Kidney (tissue), 22 donors: ENCODE measurements at places on chromosomes 6 and 20. TPM values are rescaled to one million over a fixed set of nuclear protein-coding genes. Genes with fewer than 3 reads are reported as not detected.
A peak's percentile ranks its signal among the peaks of the same experiment; 100 is the strongest.

- DNase-seq = no peak
- no peaks in the 10 kb centered on the region for H3K4me1 ChIP-seq
- H3K4me3 ChIP-seq = no peak overlapping the region
- H3K27ac ChIP-seq = no peak overlapping the region
Measured at GRCh38 chr6:5115168-5115567, 30.0 kb downstream of the PPP1R3G start.

- no peaks in the 10 kb centered on the region for H3K27me3 ChIP-seq
- peak; percentile 11 for DNase-seq
- H3K27ac ChIP-seq = no peak overlapping the region
- no peaks in the 10 kb centered on the region for H3K36me3 ChIP-seq
- no peaks in the 10 kb centered on the region for H3K4me1 ChIP-seq
Measured at GRCh38 chr6:105644073-105644489, 241.2 kb upstream of the PREP start.

- no peak overlapping the region for H3K4me3 ChIP-seq
- no peaks in the 10 kb centered on the region for H3K27me3 ChIP-seq
- peaks cover 10% of the 10 kb centered on the region for H3K4me1 ChIP-seq
- DNase-seq = no peak
Measured at GRCh38 chr6:110492584-110492983, 16.2 kb upstream of the SLC22A16 start.

DNA sequence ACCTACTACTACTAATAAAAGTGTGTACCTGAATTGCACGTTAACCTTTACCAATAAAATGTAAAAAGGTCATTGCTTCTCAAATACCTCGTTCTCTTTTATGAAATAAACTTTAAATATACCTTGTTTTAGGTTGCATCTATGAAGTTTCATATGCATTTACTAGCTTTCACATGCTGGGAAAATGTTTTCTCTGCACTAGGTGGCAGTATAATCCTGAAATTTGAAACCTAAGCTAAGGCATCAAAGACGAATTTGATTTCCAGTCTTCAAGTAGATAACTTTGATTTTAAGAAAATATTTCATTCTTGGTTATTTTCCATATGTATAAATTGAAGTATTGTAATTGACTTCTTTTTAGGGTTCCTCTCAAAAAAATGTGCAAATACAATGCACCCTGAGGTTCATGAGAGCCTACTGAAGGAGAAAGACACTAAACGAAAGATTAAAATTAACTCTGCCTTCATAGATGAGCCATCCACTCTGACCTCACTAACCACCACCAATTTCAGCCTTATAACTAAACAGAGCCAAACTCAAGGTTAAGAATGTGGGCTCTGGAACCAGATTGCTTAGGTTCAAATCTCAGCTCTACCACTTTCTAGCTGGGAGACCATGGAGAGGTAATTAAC lies 7.3 kb upstream of the COL9A1 start:
- H3K4me3 ChIP-seq = no peak overlapping the region
- H3K4me1 ChIP-seq = no peaks in the 10 kb centered on the region
- no peak overlapping the region for H3K27ac ChIP-seq
- no peaks in the 10 kb centered on the region for H3K27me3 ChIP-seq

DNA sequence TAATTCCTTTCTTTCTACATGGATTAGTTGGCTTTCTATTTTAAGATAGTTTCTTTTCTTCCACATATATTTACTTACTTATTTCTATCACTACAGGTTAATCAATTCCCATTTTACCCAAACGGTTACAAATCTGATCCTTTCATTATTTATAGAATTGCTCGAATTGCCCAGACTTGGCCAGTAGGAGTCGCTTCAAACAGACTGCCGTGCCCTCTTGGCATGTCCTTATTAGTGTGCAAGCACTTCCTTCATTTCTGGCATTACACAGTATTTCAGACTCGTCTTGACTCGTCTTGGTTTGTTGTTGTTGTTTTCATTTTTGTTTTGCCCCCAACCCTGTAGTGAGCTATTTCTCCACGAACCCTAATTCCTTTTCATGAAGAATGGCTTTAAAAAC lies 74.6 kb downstream of the SAMD3 start:
- no peak for DNase-seq
- H3K4me3 ChIP-seq = no peak overlapping the region
- no peak overlapping the region for H3K27ac ChIP-seq
- H3K4me1 ChIP-seq = no peaks in the 10 kb centered on the region

GRCh38 chr6:137495703-137496336 lies 1.6 kb upstream of the OLIG3 start:
- no peak overlapping the region for H3K27ac ChIP-seq
- DNase-seq = peak; percentile 60
- H3K4me3 ChIP-seq = no peak overlapping the region

- peaks cover 7% of the 10 kb centered on the region for H3K4me1 ChIP-seq
- no peak overlapping the region for H3K27ac ChIP-seq
- H3K27me3 ChIP-seq = peaks cover 5% of the 10 kb centered on the region
- H3K4me3 ChIP-seq = peak overlapping the region; percentile 63
- H3K36me3 ChIP-seq = no peaks in the 10 kb centered on the region
Measured at GRCh38 chr6:106084989-106085691, 996 bp upstream of the PRDM1 start.

- DNase-seq = no peak
- H3K27me3 ChIP-seq = no peaks in the 10 kb centered on the region
- no peak overlapping the region for H3K4me3 ChIP-seq
- no peaks in the 10 kb centered on the region for H3K36me3 ChIP-seq
- no peak overlapping the region for H3K27ac ChIP-seq
- no peaks in the 10 kb centered on the region for H3K4me1 ChIP-seq
Measured at GRCh38 chr6:98724537-98724936, 109.8 kb upstream of the POU3F2 start.

- DNase-seq = no peak
- no peaks in the 10 kb centered on the region for H3K27me3 ChIP-seq
- H3K4me3 ChIP-seq = no peak overlapping the region
- peak overlapping the region; percentile 86 for H3K27ac ChIP-seq
Measured at GRCh38 chr6:44221961-44222335, 1.4 kb upstream of the SLC29A1 start.

DNA sequence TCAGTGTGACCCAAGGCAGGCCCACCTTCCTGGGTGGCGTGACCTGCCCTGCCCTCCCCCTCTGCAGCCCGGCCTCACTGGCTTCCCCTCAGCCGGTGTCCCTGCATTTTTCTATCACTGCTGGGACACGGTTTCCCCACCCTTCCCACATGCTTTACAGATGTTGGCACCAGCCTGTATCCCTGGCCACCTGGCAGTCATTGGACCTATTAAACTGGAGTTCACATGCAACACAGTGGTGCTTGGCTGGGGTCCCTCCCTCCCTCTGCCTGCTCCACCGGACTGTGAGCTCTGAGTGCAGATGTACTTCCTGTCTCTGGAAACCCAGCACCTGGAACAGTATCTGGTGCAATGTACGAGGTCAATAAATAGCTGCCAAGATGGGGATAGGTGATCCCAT lies 25.5 kb upstream of the STX16 start:
- peak; percentile 20 for DNase-seq
- no peaks in the 10 kb centered on the region for H3K36me3 ChIP-seq
- H3K4me3 ChIP-seq = no peak overlapping the region
- no peaks in the 10 kb centered on the region for H3K4me1 ChIP-seq
- no peaks in the 10 kb centered on the region for H3K27me3 ChIP-seq

DNA sequence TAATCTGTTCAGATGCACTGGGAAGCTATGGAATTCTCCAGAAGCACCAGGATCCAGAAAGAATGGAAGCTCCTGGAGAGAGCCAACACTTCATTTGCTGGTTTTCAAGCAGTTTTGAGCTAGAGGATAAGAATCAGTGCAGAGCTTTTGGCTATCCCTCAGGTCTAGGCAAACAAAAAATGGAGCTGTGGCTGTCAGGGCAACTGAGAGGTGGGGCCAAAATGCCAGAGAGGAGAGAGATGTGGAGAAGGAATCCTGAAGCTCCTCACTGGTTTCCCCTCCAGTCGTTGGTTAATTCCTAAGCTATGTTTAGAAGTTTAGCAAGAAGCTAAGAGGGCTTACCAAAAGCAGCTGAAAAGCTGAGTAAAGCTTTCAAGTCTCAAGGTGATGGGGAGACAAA lies 294.2 kb upstream of the JARID2 start:
- no peak overlapping the region for H3K4me3 ChIP-seq
- H3K27ac ChIP-seq = no peak overlapping the region
- no peaks in the 10 kb centered on the region for H3K4me1 ChIP-seq
- H3K27me3 ChIP-seq = no peaks in the 10 kb centered on the region
- no peak for DNase-seq

GRCh38 chr6:98847779-98848538 lies 13.6 kb downstream of the POU3F2 start:
- H3K4me3 ChIP-seq = no peak overlapping the region
- no peaks in the 10 kb centered on the region for H3K36me3 ChIP-seq
- no peak overlapping the region for H3K27ac ChIP-seq

The EYS gene
- not detected for total RNA-seq

The GABRR1 gene
- not detected for total RNA-seq

The KIF6 gene
- total RNA-seq = 2.9 TPM

The COL9A3 gene
- total RNA-seq = 4.3 TPM

The KATNA1 gene
- 16.0 TPM for total RNA-seq

The EBF4 gene
- 10.2 TPM for total RNA-seq

The CRISP2 gene
- total RNA-seq = not detected

The GHRH gene
- total RNA-seq = not detected

The ZNF311 gene
- total RNA-seq = 1.6 TPM

The SLC22A7 gene
- total RNA-seq = 2.0 TPM

The IL17A gene
- not detected for total RNA-seq

The SASH1 gene
- total RNA-seq = 148 TPM

The BANF2 gene
- not detected for total RNA-seq
